Activated naive CD8-positive, alpha-beta T cell treated with anti-CD3 and anti-CD28 coated beads, Interleukin-2, amount 50 U/mL, for 16 hours (primary cell): ENCODE measurements at places on chromosomes 12 and 14.

DNA sequence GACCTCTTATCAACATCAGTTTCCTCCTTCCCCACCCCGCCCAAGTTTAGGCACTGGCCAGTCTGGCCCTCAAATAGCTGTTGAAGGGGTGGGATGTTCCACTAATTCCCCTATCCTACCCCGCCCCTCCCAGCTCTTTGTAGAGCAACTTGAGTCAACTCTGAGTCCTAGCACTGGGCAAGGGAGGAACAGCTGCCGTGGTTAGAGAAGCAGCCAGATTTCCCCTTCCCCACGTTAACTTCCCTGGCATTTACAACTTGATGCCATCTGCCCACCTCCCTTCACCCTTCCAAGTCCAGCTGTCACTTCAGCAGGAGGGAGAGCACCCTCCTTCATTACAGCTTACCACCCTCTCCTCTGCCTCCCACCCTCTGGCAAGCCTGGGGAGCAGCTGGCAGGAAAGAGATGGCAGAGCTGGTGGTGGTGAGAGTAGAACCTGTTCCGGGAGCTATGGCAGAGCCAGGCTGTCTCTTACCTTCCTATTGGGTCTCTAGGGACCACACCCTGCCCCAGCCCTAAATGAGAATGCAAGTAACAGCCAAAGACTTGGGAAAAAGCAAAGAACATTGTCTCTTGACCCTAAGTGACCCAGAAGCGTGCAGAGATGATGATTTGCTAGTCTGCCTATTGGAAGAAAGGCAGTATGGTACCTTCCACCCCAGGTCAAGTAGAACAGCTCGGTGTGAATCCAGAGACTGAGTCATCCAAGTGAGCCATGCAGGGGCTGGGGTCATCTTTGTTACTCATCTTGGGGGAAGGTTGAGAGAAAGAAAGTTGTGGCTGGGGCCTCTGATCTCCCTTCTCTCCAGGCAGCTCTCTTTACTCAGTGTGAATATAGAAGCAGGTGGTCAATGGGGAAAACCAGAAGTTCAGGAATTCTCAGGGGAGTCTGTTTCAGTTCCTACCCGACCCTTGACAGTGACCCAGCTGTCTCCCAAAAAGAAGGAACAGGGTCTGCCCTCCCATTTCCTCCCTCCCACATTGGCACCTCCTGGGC is 1.5 kb downstream of the BLOC1S1 start:
- DNase-seq, result no peak

DNA sequence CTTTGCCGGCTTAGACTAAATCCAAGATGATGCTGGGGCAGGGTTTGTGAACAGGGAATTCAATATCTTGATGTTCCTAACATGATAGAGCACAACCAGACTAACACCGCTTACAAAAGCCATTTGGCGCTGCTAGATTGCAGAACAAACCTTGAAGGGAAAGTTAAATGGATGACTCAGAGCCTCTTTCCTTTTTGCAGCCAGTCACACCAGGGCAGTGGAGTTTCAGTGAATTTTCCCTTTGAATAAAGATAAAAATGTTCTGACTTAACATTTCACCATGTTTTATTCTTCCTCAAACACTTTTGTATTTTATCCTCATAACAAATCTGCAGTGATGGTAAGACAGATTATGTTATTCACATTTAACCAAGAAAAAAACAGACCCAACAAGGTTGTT is 47.3 kb downstream of the PDE6H start:
- no peak for DNase-seq

DNA sequence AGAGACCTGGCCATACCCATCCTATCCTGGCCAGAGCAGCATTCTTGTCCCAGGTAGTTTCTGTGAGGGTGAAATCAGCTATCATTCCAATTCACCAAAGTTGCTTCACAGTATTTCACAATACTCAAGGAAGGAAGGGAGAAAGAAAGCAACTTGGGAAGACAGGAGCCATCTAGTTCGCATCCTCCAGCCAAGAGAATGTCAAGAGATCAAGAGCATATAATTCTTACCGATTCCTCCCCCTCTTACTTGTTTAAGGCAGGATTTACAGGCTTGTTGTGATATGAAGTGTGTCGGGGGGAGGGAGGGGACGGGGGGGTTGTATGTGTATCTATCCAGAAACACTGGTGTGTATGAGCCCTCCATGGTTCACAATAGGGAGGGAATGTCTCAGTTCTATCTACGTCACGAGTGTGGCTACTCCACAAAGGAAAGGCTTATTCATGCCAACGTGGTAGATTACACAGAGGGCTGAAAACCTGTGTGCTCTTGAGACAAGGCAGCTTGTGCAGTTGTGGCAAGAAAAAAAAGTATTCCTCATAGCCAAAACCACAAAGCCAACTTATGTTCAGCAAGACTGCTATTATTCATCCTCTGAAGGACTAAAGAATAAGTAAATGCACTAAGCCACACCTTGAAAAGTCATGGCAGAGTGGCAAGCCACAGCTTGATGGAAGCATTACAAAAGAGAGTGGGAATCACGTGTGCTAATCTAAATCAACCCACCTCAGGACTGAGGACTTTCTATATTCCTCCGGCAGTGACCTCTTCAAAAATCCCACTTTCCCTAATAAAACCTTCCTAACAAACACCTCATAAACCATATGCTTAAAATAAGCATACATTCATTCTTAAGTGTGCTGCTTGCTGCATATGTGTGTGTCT is 35.0 kb downstream of the CORO1C start:
- DNase-seq, result no peak

- no peak for DNase-seq
Observed at GRCh38 chr12:49672301-49673217, 34.6 kb downstream of the FMNL3 start.

DNA sequence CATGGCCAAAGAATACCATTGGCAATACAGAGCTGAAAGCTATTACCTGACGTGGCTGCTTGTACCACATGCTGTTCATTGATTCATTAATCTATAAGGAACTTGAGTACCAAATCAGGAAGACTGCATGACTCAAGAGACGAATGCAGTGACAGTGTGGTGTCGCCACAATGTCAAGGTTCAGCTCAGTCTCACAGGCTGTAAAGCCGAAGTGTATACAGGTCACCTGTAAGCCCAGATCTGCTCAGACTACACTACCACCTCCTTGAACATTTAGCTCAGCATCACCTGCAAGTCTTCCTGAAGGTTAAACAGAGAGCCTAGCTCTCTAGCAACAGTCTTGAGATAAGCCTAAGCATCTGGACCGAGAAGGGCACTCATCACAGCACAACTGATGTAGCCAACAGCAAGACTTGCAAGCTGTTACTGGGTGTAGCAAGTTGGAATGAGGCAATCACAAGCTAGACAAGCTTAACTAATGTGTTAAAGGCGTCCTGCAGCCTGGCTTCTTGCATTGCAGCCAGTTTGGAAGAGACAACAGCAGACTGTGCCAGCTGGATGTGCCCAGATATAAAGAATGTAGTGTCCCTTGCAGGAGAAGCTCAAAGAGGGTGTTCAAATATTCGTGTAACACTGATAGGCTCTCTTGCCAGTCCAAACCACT is 21.0 kb downstream of the TMTC1 start:
- DNase-seq, result no peak

DNA sequence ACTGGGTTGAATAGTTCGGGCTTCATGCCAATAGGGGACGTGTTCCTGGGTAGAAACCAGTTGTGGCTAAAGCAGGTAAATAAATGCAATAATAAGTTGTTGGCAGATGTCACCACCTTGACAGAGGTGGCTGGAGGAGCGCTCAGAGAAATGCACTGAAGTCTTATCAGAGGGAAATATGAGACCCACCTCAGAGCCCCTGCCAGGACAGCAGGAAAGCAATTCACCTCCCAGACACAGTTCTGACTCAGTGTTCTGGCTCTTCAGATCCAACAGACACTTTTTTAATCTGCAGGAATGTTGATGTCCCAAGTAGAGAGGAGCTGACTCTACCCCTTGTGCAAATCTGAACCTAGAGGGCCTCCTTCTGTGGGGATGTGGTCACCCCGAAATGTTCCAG is 687.1 kb upstream of the FBXO33 start:
- no peak for DNase-seq

DNA sequence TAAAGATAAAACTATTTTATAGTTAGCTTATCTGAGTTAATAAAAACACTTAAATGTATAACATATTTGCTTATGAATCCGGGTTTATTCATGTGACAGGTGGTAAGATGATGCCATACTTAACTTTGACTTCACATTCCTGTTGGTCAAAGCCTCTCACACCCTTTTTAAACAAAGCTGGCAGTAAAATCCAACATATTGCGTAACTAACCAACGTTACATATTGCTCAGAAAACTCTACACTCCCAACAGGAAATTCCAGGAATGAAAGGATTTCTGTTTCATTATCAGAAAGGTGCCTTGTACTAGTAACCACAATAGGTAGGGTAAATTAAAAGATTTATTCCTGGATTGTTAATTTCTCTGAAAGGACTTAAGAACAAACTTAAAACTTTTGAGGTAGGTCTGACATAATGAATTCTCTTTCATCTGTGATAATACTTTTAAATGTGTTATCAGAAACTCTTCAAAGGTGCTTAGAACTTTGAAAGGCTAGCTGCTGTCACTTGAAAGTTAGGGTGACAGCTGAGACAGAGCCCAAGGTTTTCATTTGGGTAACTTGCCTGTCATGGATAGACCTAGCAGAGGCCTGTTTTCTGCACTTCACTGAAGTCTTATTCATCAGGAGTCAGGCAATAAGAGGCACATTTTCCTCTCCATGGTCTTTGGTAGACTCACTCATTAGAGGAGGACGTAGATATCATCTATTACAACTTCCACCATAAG is 23.8 kb upstream of the CATSPERB start:
- DNase-seq, result no peak

DNA sequence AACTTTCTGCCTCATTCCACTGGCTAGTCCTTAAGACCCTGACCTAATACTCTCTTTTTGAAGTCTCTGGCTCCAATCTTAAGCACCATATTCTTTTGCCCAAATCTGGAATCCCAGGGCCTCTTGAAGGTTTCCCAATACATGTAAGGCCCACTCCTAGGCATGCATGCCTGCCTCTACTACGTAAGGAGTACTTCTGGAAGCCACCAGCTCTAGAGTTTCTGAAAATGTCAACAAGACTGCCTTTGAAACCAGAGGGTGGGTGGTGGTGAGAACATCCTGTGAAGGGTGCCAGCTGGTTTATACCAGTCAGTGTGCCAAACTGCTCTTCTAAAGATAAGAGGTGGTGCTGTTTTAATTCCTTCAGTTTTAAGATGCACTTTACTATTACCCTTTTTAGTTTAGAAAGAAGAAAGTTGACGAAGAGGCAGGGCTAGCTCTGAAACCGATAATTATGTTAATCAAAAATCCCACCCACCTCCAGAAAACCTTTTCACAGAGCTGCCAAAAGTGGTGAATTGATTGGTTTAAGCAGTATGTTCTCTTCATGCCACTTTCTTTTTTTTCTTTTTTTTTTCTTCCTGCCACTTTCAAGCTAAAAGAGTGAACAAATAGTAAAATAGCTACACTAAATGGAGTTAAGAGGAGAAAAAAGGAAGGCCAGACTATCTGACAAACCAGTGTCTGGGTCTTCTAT is 8.7 kb upstream of the WDR89 start:
- peak; percentile 2 for DNase-seq

GRCh38 chr14:94367347-94368242 is 20.8 kb downstream of the SERPINA1 start:
- no peak for DNase-seq

- no peak for DNase-seq
Observed at GRCh38 chr12:114291389-114292060, 114.4 kb downstream of the TBX5 start.

GRCh38 chr14:21309238-21309636 is 29.4 kb downstream of the RPGRIP1 start:
- DNase-seq, result no peak

DNA sequence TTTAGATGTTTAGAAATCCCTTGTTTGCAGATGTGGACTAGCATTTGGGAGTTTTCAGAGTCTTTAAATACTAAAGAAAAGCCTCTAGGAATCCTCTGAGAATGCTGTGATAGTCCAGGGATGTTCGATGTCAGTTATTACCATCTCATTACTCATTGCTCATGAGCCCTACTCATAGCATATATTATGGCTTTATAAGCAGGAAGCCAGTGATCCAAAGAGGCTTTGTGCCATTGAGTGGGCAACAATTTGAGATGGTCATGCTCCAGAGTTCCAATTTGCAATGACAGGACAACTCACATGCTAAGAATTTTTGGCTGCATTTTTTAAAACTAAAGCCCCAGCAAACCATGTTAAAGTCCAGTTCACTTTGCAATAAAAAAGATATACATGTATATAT is 163.0 kb downstream of the OTOGL start:
- no peak for DNase-seq

GRCh38 chr12:104358353-104359003 is 54.9 kb downstream of the EID3 start:
- peak; percentile 15 for DNase-seq

DNA sequence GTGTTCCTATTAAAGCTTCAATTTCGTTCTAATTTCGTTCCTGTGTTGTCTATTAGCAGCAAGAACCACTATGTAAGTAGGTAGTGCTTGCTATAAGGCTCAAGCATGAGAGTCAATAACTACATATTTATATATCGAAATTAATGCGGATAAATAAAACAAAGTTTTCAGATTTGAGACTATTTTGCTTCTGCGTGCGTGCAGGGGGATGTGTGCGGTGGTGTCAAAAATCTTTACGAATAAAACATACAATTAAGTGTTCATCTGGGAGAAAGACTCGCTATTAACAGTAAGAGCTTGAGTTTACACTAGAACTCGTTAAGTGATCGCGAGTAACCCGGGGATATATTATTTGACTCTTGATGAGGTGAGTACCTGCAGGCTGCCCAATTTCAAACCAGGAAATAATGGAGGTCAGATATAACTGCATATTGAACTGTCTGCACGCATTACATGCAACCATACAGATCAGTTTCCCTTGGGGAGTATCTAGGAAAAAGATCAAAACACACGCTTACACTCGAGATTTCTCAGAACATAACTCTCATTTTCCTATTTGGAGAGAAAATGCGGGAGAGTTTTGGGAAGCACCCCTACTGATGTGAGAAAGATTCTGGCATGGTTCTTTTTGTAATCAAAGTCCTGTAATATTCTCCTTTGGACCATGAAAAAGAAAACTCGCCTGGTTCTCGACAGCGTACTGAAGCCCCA is 813 bp downstream of the TWF1 start:
- no peak for DNase-seq

DNA sequence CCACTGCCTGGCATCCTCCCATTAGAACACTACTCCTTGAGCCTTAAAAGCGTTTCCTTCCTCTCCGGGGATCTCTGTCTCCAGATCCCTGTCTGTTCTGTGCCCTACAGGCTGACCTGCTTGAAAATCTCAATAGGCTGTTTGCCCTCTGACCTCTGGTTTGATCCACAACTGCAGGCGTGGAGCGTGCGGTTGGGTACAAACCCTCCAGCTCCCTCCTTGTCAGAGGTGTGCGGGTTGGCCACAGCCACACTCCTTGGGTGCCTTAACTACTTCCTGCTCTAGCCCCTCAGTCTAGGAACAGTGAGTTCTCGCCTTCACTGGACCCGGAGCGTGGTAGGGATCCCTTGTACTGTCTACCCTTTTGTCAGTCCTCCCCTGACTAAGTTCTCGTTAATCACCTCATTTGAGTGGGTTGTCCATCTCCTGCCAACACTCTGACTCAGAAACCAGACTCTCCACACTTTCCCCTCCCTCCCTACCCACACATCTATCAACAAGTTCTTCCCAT is 33.1 kb downstream of the CMKLR1 start:
- DNase-seq, result no peak
